Stimulated activated naive B cell treated with anti-CD40 and anti-IgM and Interleukin-4, amounts not matched to agents 10 μg/mL and 1 μg/mL and 100 μg/mL, for 72 hours (primary cell): ENCODE measurements at places on chromosomes 5 and 9.

DNA sequence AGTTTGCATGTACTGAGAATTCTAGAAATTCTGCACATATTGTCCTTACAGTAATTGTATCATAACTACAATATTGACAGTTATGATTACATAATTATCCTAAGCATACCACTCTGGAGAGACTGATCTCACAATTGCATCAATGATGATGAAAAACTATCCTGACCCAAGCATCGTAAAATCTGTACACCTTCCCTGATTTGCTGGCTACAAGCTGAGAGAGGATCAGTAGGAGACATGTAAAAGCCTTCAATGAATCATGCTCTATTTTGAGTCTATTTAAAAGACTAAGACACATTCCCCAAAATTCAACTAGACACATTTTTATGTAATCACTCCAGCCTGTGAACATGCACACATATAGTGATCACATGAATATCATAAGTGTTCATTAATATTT, 1833.8 kb downstream of the EFNA5 start:
- DNase-seq = no peak

DNA sequence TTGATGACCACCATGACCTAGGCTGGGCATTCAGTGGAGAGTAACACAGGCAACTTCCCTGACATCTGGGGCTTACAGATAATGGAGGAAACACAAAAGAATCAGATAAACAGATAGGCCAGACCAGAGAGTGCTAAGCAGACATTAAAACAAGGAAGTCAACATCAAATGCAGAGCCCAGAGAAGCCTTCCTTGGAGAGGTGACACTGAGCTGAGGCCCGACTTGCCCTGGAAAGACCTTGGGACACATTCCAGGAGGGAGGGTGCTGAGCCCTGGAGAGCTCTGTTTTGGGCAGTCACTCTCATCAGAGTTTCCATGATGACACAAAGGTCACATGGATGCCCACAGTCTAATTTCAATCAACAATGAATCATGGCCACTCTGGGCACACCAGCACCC, 31.9 kb upstream of the C5orf58 start:
- DNase-seq = no peak

DNA sequence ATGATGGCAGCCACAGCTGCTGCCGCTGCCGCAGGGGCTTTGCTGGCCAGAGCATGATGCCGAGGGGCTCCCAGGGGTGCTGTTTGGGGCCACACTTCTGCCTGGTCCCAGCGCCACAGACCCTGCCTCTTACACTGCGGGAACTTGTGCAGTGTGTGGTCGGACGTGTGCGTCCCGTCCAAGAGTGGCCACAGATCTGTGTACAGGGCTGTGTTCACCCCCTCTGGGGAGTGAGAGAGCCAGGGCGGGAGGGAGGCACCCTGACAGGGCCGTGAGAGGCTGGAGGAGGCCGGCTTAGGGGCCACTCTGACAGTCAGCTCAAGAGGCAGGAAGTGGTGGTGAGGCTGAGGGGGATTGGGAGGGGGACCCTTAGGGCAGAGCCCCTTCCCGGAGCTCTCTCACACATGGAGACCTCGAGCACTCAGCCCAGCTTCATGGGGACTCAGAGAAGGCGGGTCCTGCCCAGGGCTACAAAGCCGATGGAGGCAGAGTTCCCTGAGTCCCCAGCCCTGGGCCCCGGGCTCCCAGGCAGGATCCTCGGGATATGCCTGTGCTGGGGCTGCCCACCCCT, 13.1 kb upstream of the CARD19 start:
- no peak for DNase-seq

DNA sequence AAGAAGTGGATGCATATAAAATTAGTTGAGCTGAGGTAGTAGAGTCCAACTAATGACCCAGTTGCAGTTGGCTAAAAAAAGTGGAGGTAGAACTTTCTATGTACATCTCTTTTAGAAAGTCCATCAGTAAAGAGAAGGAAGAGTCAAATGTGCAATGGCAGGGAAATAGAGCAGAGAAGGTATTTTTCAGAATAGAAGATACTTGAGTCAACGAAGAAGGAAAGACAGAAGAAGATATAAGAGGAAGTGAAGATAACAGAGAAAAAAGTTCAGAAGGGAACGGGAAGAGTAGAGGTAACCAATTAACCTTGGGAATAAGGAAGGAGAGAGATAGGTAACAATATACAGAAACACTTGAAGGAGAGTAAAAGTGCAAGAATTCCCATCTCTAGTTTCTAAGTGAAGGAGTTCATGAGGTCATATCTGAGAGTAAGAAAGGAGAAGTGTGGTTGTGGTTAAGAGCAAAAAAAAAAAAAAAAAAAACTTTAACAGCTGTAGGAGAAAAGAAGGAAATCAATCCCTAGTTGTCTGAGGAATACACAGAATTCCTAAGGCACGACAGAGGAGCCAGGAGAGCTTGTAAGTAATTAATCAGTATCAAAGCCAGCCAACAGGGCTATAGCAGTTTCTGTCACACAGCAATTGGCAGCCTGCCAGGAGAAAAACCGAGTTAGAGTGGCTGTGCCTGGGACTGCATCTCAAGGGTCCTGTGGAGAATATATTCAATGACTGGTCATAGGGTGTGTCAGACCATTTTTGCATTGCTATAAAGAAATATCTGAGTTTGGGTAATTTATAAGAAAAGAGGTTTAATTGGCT, 61.0 kb downstream of the ARL15 start:
- no peak for DNase-seq

DNA sequence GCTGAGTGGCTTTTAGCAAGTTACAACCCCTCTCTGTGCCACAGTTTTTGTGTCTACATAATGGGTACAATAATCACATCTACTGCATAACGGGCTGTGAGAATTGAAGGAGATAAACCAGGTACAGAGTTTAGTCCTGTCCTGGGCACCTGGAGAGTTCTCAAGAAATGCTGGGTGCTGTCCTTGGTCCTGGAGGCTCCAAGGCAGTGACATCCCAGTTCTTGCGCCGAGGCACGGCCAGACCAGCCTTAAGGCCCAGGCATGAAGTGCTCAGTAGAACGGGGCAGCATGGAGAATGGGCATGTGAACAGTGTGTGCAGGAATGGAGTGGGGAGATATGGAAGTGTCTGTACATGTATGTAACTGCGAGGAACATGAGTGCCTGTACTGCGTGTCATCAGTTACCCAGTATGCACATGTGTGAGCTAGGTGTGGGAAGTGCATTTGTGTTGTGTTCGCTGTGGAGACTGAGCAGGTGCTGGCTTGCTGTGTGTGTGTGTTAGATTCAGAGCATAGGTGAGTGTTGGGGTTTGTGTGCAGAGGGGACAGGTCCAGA, 6.3 kb upstream of the UNC5A start:
- DNase-seq = no peak

DNA sequence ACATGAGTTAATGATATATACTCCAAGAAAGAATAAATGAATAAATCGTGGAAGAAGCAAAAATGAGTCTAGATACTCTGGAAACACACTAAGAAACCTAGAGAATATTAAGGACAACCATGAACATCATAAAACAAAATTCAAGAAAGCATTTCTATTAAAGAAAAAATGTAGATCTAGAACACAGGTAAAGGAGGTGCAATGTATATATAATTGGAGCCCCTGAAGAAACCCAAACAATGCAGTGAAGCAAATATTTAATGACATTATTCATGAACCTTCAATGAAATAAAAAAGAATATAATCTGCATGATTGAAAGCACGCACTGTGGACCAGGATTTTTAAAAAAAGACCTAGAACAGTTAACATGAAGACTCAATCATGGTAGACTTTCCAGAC, 150.1 kb downstream of the ATPSCKMT start:
- DNase-seq = no peak
